GM12865 (cell line): ENCODE measurements at places on chromosomes 11 and 22.

GRCh38 chr22:20240447-20240764 is 27.7 kb downstream of the RTN4R start:
- DNase-seq = no peak

GRCh38 chr11:91164452-91164822 is 941.6 kb upstream of the CHORDC1 start:
- DNase-seq = no peak

GRCh38 chr11:95486466-95486865 is 255.5 kb upstream of the SESN3 start:
- DNase-seq = no peak

DNA sequence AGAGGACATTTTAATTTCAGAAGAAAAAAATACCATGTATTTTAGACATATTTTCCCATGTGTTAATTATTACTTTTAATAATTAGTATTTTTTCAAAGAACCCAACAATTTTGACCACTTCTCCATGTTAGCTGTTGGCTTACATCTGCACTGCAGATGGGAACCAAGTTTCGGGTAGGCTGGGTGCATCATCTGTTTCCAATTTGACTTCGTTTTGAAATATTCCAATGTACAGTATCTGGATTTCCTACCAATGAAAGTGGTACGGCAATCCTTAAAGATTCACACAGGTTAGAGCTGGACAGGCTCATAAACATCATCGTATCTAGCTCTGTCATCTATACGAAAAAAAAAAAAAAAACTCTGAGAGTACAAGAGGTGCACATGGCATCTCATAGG is 670.2 kb downstream of the OPCML start:
- DNase-seq = no peak

DNA sequence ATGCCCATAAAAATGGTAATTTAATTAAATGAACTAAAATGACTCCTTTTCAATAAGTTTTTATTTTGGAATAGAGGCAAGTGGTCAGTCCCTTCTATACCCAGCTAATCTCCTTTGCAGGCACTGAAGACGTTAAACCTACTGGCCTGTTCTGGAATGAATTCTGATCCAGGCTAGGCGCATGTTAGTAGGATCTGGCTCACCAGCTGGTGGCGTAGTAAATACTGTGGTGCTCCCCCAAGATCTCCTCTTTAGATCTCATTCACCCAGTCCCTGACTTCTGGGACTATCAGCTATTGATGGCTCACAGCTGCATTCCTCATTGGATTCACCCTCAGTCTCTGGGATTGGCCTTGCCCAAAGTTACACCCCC is 173.7 kb upstream of the DDI1 start:
- DNase-seq = no peak

DNA sequence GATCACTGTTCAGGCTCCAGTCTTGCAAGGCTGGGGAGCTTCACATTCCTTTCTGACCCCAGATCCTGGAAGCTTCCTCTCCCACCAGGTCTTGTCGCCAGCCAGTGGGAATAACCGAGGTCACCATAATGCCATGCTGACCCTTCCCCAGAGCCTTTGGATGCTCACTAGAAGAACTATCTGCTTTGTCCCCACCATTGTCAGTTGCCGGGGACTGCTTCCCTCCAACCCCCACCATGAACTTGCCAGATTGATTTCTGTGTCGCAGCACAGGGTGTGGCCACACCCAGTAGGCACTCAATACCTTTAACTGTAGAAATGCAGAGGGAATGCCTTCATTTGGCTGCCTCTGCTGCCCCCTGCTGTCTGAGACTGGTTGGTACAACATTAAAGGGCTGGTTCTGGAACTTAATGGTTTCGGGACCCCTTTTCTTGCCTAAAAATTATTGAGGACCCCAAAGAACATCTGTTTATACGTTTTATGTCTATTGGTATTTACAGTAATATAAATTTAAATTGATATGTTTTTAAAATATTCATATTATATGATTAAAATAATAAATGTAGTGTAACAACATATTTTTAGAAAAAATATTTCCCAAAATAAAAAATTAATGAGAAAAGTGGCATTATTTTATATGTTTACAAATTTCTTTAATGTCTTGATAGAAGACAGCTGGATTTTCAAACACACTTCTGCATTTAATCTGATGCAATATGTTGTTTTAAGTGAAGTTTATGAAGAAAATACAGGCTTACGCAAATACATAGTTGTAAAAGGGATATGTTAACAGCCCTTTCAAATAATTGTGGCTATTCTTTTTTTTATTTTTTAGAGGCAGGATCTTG is 6.7 kb upstream of the GDPD5 start:
- DNase-seq = peak; percentile 78

GRCh38 chr22:24758164-24758799 is 16.2 kb downstream of the PIWIL3 start:
- peak; percentile 65 for DNase-seq

DNA sequence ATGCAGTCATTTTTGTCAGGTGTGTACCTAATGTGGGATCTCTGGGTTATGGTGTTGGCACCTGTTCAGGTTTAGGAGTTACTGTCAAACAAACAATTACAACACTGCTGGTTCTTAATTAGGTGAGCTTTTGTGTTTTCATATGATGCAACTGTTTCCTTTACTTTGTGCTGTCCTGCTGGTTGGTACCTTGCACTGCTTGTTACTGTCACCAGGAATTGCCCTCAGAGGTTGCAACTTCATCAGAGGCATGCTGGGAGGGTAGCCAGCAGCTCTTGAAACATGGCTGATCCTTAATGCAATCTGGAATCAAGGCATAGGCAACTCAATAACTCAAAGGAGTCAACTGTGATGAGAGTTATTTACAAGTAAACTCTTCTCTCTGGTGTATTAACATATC is 400.3 kb downstream of the MIAT start:
- no peak for DNase-seq

- DNase-seq = no peak
Measured at GRCh38 chr11:17648528-17648927, 70.8 kb upstream of the MYOD1 start.

- DNase-seq = no peak
Measured at GRCh38 chr22:29009148-29009547, 52.5 kb downstream of the C22orf31 start.

GRCh38 chr11:14774721-14775120 is 117.3 kb downstream of the CYP2R1 start:
- no peak for DNase-seq

GRCh38 chr11:16365581-16366228 is 9.4 kb upstream of the SOX6 start:
- DNase-seq = no peak

DNA sequence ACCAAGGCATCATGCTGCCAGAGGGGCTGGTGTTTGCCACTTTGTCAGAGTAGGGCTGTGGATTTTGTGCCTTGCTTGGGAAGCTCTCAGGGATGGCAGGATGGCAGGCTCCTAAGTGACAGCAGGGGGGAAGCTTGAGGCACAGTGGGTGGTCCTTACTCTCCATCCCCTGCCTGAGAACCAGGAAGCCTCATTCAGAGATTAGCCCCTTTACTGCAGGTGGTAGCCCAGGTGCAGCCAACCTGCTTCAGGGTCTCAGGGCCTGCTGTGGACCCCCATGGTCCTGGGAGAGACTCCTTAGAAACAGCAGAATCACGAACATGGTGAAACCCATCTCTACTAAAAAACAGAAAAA is 8.9 kb upstream of the ST3GAL4 start:
- no peak for DNase-seq

GRCh38 chr22:37896939-37897338 is 9.2 kb upstream of the MICALL1 start:
- no peak for DNase-seq

DNA sequence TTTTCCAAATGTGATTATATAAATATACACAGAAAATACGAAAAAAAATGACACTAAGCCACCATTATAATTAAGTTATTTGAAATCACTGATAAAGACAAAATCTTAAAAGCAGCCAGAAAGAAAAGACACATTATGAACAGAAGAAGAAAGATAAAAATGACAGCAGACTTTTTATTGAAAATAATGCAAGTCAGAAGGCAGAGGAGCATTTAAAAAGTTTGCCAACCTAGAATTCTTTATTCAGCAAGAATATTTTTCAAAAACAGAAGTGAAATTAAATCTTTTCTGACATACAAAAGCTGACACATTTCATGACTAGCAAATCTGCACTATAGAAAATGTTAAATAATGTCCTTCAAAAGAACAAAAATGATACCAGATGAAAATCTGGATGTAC is 77.8 kb downstream of the CD82 start:
- DNase-seq = no peak

DNA sequence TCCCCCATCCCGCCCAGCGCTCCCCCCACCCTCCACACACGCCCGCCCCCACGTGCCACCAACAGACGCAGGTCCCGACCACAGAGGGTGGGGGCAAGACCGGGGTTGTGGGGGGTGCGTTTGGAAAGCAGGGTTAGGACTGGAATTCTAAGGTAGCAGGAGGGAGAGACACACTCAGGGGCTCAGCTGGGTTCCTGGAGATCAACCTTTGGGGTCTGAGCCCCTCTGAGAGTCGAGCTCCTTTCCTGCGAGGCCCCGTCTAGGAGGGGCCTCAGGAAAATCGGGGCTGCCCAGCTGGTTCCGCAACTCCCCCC is 429 bp downstream of the PGGHG start:
- DNase-seq = no peak

- DNase-seq = no peak
Measured at GRCh38 chr11:1823376-1824220, 11.2 kb upstream of the SYT8 start.

GRCh38 chr22:33807470-33807869 is 112.8 kb downstream of the LARGE1 start:
- DNase-seq = no peak

- peak; percentile 83 for DNase-seq
Measured at GRCh38 chr11:103903621-103904323, 132.7 kb upstream of the DDI1 start.

DNA sequence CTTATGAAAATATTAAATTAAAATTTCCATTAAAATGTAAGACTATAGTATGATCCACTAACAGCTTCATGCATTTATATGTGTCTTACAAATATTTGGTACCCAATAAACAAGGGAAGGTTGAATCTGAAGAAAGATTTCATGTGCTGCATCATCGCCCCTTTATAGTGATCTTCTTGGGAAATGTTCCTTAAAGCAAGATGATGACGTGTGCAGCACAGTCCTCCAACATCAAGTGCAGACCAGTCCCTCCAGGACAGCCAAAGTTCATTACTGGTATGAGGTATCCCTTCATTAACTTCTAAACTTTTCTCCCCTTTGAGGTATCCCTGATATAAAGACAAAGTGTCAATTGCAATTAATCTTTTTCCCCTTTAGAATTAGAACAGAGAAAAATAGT is 567.0 kb downstream of the METTL15 start:
- DNase-seq = no peak

- no peak for DNase-seq
Measured at GRCh38 chr11:74546752-74547151, 45.6 kb upstream of the POLD3 start.

DNA sequence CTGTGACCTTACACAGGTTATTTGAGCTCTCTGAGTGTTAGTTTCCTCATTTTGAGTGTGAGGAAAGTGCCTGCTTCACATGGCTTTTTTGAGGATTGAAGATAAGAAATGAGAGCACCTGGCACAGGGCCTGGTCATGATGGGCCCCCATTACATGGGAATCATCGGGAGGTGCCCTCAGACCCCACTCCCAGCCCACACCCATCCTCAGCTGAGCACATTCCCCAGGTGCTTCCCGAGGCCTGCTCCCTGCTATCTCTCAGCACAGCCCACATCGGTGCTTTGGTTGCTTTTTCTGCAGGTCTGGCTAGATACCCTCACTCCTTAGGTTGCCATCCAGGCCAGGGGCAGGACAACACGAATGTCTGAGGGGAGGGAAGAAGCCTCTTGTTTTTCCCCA is 16.6 kb downstream of the DGAT2 start:
- DNase-seq = no peak

DNA sequence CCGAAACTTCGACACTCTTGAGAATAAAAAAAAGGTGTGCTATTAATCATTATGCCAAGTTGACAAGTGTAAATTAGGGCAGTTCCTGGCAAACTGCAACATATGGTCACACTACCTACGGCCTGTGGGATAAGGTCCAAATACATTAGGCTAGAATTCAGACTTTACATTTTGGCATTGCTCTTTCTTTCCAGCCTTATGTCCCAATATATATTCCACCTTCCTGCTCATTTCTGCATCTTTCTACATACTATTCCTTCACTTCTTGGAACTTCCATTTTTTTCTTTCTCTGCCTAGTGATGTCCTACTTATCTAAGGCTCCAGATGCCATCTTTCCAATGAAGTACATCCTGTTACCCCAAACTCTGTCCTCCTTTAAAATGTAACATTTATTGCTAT is 577.2 kb downstream of the LRRC4C start:
- no peak for DNase-seq

GRCh38 chr11:60905047-60905446 is 1.3 kb downstream of the PRPF19 start:
- no peak for DNase-seq

DNA sequence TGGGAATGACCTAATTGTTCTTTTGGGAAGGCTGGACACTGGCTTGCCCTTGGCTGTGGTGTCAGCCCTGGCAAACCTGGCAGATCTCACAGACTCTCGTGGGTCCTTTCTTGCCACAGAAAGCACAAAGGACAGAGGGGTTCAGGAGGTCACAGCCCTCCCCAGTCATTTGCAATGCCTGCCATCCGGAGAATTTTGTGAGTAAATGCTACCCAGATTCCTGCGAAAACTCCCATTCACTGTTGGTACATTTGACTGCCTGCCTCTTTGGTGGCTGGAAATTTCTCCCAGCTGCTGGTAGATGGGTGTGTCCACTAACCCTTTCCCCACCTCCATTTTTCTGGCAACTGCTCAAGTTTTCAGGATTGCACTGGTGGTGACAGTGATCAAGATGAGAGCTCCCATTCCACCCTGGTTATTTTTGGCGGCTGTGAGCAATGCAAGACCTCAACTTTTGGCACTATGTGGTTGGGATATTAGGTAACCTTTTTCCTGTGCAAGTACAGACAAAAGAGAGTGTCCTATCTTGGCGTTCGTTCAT is 155.7 kb downstream of the NAV2 start:
- no peak for DNase-seq

DNA sequence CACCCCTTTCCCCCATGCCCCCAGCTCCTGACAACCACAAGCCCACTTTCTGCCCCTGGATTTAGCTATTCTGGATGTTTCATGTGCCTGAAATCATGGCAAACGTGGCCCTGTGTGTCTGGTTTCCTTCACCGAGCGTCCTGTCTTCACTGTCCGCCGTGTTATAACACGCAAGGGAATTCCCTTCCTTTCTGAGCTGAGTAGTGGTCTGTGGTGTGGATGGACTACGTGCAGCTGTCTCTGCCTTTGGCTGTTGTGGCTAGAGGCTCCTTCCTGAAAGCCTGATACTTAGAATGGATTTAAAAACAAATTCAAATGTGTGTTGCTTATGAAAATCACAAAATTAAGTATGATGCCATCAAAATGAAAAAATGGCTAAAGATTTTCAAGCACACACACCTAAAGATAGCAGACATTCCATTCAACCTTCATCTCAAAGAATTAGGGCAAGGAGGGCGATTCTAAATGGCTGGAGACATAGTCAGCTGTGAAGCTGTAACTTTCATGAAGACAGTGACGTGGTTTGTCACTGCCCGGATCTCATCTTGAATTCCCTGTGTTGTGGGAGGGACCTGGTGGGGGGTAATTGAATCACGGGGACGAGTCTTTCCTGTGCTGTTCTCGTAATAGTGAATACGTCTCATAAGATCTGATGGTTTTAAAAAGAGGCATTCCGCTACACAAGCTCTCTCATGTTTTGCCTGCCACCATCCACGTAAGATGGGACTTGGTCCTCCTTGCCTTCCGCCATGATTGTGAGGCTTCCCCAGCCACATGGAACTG is 30.5 kb downstream of the KCNQ1 start:
- no peak for DNase-seq
